ENCODE measurements at places on chromosomes 4 and X. TPM values are rescaled to one million over a fixed set of nuclear protein-coding genes. Genes with fewer than 3 reads are reported as not detected.

Gene SLC6A14
- total RNA-seq, result not detected

Gene FMR1NB
- not detected for total RNA-seq

Gene CAPN6
- total RNA-seq, result 0.02 TPM

Gene SLC16A2
- 1.2 TPM for total RNA-seq

Gene PCDH11X
- 8.3 TPM for total RNA-seq

Gene HTRA3
- not detected for total RNA-seq

Gene TCP11X2
- total RNA-seq, result not detected

Gene TNMD
- not detected for total RNA-seq

Gene LPAR4
- not detected for total RNA-seq

Gene HGFAC
- total RNA-seq, result not detected

Gene CXorf65
- not detected for total RNA-seq

Gene CFAP299
- total RNA-seq, result not detected

Gene GPC3
- not detected for total RNA-seq

Gene PGAM4
- 0.22 TPM for total RNA-seq

Gene UXT
- 241 TPM for total RNA-seq

Gene PRSS12
- total RNA-seq, result 1.1 TPM

Gene RELL1
- 21.7 TPM for total RNA-seq

Gene RRH
- not detected for total RNA-seq

Gene CABS1
- total RNA-seq, result not detected

Gene RHOXF1
- total RNA-seq, result not detected

Gene ADH1A
- not detected for total RNA-seq

Gene GPR143
- total RNA-seq, result not detected

Gene SULT1B1
- not detected for total RNA-seq

Gene RAB41
- not detected for total RNA-seq

Gene POU3F4
- total RNA-seq, result not detected

Gene RAB9B
- total RNA-seq, result 0.98 TPM

Gene THAP9
- total RNA-seq, result 8.9 TPM

Gene RASSF6
- 0.07 TPM for total RNA-seq

Gene ALAS2
- total RNA-seq, result not detected

Gene BMPR1B
- 0.20 TPM for total RNA-seq

Gene NHS
- 5.0 TPM for total RNA-seq

Gene ZNF718
- 9.1 TPM for total RNA-seq

Gene SSX4B
- not detected for total RNA-seq

Gene SCML2
- total RNA-seq, result 12.9 TPM

Gene CXCL5
- 155 TPM for total RNA-seq

Gene NDST3
- 0.12 TPM for total RNA-seq

Gene MSANTD1
- 0.32 TPM for total RNA-seq

Gene TLR6
- total RNA-seq, result 17.3 TPM

Measured in NCI-H460 (cell line).